ENCODE measurements at places on chromosomes 12 and 14.

DNA sequence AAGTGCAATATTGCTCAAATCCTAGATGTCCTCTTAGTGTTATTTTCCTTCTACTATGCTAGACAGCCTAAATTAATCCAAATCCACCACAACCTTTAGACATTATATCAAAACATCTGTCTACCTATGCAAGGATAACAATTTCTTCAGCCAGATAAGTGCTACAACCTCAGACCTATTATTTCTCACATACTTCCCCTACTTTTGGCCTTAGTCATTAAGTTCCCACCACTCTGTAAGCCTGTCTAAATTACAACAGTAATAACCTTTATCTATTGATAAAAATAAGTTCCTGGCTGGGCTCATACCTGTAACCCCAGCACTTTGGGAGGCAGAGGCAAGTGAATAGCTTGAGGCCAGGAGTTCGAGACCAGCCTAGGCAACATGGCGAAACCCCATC, 74.0 kb downstream of the KIF21A start:
- no peak for DNase-seq

- DNase-seq: no peak
These were observed 13.3 kb upstream of the DTX1 start for GRCh38 chr12:113043240-113043639.

- DNase-seq: no peak
These were observed 52.6 kb downstream of the SLCO1B3 start for GRCh38 chr12:20863056-20863455.

DNA sequence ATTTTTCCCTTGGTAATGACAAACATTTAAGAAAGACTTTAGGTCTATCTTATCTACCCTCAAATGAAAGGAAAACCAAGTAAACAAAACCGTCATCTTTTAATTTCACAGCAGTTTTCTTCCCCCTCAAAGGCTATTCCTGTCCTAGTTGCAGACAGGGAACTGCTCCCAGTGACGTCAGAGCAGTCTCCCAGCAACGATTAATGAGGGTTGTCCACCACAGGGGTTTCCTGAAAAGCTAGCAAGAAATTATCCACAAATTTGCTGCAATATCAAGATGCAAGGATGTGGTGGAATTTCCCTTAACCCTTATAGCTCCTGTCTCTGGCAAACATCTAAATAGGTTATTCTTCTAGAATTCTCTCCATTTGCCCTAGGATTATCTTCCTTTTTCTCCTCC, 89.1 kb upstream of the STAC3 start:
- DNase-seq: no peak

DNA sequence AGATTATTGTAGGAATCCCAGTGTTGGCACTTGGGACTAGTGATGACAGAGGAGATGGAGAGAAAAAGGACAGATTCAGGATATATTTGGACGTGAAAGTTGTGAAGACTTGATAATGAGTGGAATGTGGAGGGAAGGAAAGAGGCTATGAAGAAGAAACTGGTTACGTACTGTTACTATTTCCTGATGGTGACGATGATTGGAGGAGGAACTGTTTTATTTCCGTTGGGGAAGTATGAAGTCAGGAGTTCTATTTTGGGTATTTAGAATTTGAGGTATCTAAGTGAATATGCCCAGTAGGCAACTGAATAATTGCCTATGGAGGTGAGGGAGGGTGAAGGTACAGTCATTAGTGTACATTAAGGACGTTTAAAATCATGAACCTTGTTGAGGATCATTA, 207.2 kb downstream of the TMTC2 start:
- DNase-seq: no peak

- DNase-seq: no peak
These were observed 57.3 kb downstream of the TTC7B start for GRCh38 chr14:90758959-90759358.

DNA sequence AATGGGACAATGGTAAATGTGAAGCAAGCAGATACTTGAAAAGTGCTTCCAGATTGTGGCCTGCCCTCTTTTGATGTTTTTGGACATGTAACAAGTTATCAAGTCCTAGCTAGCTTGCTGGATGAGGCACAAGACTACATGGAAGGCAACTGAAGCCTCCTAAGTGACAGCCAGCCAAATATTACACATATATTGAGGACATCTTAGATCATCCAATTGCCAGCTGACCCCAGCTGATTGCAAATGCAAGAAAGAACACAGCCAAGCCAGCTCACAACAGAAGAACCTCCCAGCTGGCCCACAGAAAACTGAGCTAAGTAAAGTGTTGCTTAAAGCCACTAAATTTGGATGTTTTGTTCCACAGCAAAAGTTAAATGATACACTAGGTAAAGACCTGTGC, 156.9 kb downstream of the SRGAP1 start:
- no peak for DNase-seq

DNA sequence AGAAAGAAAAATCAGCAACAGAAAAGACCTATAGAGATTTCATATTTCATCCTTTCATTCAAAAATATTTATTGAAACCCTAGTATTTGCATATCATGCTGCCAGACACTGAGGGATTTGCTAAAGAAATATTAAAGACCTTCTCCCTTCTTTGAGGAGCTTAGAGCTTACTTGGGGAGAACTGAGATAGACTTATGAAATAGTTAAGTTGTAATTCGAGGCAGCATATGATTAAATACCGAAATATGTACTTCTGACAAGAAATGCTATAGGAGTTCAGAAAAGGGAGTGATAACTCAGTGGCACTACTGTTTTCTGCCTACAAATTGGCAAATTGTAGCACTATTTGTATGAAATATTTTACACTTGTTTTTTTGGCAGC, 59.1 kb downstream of the PLXNC1 start:
- DNase-seq: no peak

DNA sequence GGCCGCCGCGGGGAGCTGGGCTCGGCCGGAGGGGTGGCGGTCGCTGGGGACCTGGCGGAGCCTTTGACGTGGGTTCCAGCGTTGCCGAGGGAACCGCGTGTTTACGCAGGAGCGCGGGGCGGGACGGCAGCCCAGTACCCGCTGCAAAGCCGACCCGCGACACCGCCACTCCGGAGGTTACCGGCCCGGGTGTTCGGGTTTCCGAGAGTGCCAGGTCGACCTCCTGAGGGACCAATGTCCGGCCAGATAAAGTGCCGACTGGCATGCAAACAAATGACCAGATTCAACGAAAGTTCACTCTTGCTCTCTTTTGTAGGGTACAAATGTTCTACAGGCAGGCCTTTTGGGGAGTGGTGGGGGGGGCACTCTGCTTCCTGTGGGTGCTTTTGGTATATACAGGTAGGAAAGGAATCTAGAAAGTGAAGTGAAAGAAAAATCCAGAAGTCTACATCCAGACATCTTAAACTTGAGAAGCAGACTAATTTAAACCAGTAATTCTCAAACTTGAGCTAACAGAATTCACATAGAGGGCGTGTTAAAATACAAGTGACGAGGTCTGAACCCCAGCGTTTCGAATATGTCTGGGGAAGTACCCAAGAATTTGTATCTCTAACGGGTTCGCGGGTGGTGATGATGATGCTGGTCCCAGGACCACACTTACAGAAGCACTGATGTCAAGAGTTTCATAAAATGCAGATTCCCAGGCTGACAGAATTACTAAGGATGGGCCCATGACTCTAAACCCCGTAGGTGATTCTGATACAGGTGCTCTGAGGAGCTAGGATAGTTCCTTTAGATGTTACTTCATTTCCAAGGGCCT, at the start of gene GPR135:
Gene GPR135 (minus strand): TSS at position 65 of the 820 bp plus-strand sequence. CDS start 154 bp downstream, outside the sequence.
- no peak for DNase-seq

DNA sequence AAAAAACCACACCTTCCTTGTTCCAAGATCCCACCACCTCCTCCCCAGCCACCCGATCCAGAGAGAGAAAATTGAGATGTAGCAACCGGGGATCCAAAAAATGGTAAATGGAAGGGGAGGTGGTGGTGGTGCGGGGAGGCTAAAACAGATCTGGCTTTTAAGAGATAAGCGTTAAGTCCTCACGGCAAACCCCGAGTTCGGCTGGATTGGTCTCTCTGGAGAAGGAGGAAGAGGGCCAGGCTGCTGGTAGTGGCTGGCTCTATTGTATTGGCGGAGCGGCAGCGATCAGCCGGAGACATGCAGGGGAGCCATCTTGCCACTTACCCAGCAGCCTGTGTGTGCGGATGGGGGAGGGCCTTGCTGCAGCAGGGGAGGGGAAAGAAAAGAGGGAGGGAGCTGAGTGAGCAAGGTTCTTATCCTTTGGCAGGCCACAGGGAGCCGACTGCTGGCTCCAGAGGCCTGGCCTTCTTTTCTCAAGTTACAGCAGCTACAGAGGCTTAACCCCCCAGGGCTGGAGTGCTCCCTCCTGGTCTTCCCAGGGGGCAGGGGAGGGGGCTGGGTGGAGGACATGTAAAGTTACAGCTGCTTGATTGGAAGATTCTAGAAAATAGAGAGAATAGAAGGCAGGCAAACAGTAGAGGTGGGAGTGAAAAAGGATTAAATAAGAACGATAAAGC, 14.1 kb upstream of the CDH24 start:
- DNase-seq: peak; percentile 51

DNA sequence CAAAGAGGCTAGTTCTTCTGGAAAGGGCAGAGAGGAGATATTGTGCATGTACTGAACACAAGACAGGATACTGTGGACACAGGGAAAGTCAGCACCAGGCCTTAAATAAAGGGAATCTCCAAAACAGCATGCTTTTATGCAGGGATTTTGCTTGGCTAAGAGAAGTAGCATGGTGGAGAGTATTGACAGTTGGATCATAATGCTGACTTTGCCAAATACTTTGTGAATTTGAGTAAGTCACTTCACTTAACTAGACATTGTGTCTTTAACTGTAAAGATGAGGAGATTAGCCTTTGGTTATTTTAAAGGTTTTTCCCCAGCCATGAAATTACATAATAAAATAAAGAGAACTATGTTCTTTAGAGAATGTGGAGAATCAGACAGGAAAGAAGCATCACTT, 24.5 kb downstream of the GALNT8 start:
- no peak for DNase-seq

- DNase-seq: no peak
These were observed 336.4 kb downstream of the CACNA1C start for GRCh38 chr12:2389079-2389790.

GRCh38 chr12:13851828-13852227, 129.6 kb downstream of the GRIN2B start:
- DNase-seq: no peak

DNA sequence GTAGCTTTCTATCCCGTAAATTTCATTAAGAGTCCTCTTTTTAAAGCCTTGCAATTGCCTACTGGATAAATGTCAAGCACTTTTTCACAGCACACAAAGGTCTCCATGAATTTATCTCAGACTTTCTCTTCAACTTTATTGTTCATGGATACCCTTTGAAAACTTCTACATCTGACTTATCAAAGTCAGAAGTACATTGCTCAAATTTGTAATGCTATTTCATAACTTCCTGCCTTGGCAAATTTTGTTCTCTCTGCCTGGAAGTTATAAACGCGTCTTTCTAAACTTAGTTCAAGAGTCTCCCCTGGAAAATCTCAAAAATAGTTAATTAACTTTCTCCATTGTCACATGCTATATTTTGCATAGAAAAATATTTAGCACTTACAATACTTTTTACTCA, 55.9 kb upstream of the RERGL start:
- DNase-seq: no peak

DNA sequence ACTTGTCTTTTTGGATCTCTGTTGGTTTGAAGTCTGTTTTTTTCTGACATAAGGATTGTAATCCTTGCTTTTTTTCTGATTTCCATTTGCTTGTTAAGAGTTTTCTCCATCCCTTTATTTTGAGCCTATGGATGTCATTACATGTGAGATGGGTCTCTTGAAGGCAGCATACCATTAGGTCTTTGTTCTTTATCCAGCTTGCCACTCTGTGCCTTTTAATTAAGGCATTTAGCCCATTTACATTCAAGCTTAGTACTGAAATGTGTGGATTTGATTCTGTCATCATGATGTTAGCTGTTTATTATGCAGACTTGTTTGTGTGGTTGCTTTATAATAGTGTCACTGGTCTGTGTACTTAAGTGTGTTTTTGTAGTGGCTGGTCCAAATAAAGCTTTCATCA, 100.0 kb downstream of the CCDC91 start:
- DNase-seq: no peak

- no peak for DNase-seq
These were observed 2.6 kb downstream of the WSCD2 start for GRCh38 chr12:108131657-108132126.

DNA sequence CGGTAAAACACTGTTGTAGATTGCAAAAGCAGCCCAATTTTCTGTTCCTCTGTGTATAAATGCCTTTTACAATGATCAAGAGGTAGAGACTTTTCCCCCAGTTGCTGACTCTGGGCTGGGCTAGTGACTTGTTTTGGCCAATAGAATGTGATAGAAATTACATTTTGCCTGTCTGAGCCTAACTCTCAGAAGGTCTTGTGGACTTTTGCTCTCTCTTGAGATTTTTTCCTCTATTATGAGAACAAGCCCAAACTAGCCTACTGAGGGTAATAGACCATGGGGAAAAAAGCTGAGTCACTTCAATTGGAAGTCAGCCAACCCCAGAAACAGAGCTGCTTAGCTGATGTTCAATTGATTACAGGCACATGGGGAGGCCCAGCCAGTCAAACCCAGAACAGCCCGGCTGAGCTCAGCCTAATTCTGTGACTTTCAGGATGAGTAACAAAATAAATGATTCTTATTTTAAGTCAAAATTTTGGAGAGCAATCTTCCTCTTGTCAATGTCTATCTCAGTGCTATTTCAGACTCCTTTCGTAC, 61.4 kb downstream of the MYF5 start:
- DNase-seq: no peak

DNA sequence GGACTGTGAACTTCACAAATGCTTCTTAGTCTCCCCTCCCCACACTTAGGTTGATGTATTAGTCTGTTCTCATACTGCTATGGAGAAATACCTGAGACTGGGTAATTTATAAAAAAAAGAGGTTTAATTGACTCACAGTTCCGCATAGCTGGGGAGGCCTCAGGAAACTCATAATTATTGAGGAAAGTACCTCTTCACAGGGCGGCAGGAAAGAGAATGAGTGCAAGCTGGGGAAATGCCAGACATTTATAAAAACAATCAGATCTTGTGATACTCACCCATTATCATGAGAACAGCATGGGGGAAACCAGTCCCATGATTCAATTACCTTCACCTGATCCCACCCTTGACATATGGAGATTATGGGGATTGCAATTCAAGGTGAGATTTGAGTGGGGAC, 178.8 kb downstream of the SLC38A4 start:
- no peak for DNase-seq

DNA sequence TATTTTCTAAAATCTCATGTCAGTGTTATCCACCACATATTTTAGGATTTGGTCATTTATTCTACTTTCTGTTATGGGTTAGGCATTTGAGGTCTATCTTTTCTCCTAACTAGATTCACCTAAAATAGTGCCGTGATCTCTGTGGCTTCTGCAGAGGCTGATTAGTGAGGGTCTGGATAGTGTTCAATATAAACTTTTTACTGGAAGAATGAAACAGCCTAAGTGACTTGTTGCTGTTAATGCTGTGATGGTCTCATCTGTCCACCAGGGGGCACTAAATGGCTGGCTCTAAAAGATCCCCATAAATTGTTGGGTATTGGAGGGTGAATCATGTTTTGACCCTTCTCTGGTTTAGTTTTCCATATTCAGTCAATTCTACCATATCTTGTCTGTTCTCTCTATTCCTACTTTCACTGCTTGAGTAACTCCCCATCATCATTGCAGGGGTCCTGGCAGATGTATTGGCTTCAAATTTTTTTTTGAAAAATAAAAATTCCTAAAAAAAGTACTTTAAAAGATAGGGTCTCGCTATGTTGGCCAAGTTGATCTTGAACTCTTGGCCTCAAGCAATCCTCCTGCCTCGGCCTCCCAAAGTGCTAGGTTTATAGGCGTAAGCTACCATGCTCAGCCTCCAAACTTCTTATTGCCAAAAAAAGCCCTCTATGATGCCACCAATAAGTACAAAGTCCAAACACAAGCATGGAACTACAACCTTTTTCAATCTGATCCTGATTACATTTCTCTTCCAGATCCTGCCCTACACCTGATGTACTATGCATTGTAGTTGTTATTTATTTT, 6.9 kb downstream of the PABPN1 start:
- DNase-seq: peak; percentile 45

GRCh38 chr14:92421751-92422150, 91.8 kb upstream of the RIN3 start:
- DNase-seq: no peak

Data from stimulated activated CD8-positive, alpha-beta memory T cell treated with anti-CD3 and anti-CD28 coated beads, Interleukin-7, amount 100 ng/mL, for 24 hours (primary cell).